Effector memory CD8-positive, alpha-beta T cell (primary cell): ENCODE measurements at places on chromosomes 2 and 18.

- no peak for DNase-seq
Observed at GRCh38 chr2:67752969-67753368, 309.8 kb downstream of the C1D start.

GRCh38 chr2:3666613-3666975, 8.6 kb downstream of the ALLC start:
- no peak for DNase-seq

GRCh38 chr2:197828464-197829135, 24.2 kb downstream of the PLCL1 start:
- DNase-seq: no peak

GRCh38 chr2:188622601-188623260, 331.1 kb downstream of the GULP1 start:
- no peak for DNase-seq

DNA sequence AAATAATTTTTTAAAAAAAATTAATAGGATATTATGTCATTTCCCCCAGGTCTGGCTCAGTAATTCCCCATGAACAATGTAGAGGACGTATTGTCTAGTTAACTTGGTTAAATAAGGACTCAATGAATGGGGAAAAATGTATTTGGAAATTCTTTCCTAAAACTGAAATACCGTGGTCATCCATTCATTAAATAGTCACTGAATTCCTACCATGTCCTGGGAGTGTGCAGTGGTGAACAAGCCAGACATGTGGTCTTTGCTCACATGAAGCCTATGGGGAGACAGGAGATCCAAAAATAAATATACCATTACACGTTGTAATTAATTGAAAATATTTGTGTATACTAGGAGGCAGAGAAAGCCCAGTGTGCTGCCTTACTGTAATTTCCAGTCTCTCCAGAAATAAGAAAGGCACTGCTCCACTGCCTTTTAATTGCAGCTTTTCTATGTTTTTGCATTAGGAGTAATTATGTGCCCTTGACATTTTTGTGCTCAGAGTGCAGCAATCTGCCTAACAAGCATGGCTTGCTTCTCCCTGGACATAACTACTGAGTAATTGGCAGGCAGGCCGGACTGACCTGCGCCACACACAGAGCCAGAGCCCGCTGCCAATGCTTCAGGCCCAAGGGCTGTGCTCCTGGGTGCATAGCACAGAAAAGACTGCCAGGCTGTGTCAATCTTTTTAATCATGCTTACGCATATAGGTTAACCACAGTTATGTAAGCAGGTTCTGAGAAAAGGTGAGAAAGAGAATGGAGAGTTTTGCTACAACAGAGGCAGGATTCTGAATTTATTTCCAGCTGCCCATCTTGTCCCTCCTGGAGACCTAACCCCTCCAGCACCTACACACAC, 22.2 kb upstream of the TTC39C start:
- DNase-seq: peak; percentile 49

DNA sequence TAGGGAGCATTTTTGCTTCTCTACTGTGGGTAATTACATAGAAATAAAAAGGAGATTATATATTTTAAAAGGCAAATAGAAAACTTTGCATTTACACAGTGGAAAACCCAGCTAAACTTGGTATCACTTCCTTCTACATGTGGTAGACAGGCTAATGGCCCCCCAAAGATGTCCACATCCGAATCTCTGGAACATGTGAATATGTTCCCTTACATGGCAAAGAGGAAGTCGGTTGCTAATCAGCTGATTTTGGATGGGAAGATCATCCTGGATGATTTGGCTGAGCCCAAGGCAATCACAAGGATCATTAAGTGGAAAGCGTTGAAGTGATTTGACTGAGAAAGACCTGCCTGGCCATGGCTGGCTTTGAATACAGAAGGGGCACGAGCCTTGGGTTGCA, 26.2 kb downstream of the CREG2 start:
- DNase-seq: no peak

- no peak for DNase-seq
Observed at GRCh38 chr2:164386231-164386630, 235.1 kb downstream of the GRB14 start.

GRCh38 chr2:191436368-191437055, 191.3 kb downstream of the MYO1B start:
- no peak for DNase-seq

DNA sequence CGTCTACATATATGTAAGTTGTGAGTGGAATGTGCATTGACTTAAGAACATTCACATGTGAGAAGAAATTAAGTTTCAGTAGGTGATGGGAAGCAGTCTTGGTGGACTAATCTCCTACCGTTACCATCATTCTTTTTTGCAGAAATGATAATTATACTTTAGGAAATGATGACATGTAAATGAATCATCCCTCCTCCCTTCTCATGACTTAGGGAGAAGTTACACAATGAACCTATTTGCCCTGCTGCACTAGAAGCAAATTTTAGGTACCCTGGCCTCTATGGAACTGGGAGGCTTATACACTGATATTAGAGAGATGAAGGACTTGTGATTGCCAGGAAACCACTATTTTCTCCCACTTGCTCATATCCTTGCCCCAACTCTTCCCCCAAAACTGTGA, 214.2 kb downstream of the CALCRL start:
- DNase-seq: no peak

- DNase-seq: no peak
Observed at GRCh38 chr2:237691029-237691907, 63.9 kb downstream of the LRRFIP1 start.

GRCh38 chr2:156918410-156918809, 339.1 kb upstream of the GALNT5 start:
- DNase-seq: no peak

- no peak for DNase-seq
Observed at GRCh38 chr2:144443837-144444817, 75.8 kb downstream of the ZEB2 start.

GRCh38 chr2:204228169-204228886, 291.8 kb downstream of the ICOS start:
- no peak for DNase-seq

- no peak for DNase-seq
Observed at GRCh38 chr2:25905126-25905525, 26.8 kb upstream of the ASXL2 start.

- DNase-seq: no peak
Observed at GRCh38 chr2:107801498-107801897, 25.2 kb upstream of the RGPD4 start.

DNA sequence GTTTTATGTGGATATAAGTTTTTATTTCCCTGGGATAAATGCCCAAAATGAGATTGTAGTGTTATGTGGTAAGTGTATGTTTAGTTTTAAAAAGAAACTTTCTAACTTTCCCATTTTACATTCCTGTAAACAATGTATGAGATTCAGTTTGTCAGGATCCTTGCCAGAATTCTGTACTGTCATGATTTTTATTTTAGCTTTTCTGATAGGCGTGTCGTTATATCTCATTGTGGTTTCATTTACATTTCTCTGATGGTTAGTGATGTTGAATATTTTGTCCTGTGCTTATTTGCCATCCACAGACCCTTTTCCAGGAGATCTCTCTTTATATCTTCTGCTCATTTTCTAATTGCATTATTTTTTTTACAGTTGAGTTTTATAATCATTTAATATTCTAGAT, 245.6 kb upstream of the CDH2 start:
- no peak for DNase-seq

GRCh38 chr2:1992280-1992679, 248.0 kb upstream of the PXDN start:
- no peak for DNase-seq

- DNase-seq: peak; percentile 22
Observed at GRCh38 chr18:8052237-8052701, 485.2 kb downstream of the PTPRM start.

- no peak for DNase-seq
Observed at GRCh38 chr2:44817256-44817655, 124.2 kb upstream of the SIX3 start.

DNA sequence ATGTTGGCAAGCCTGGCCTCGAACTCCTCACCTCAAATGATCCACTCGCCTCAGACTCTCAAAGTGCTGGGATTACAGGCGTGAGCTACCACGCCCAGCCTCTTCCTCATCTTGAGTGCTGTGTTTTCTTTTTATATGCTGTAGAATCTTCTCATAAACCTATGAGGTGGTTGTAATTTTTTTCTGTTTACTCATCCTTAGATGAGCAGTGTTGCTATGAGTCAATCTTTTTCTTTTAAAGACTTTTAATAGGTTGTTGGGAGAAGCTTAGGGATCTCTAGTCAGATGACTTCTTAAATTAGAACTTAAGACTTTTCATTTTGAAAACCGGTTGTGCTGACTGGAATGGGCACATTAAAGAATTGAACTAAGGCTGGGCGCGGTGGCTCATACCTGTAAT, 8.7 kb upstream of the AAK1 start:
- no peak for DNase-seq

DNA sequence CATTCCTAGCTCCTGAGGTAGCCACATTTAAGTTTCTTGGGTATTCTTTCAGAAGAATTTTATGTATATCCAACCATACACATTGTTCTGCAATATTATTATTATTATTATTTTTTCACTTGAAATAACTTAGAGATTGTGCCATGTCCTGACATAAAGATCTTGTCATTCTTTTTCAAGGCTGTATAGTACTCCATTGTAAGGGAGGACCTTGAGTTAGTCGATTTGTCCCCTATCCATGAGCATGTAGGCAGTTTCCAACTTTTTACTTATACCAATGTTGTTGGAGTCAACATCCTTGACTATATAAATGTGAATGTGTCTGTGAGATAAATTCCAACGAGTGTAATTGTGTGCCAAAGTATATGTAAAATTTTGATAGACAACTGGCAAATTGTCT, 891 bp upstream of the EGR4 start:
- no peak for DNase-seq

GRCh38 chr2:20449501-20450200, 2.8 kb downstream of the RHOB start:
- DNase-seq: no peak

DNA sequence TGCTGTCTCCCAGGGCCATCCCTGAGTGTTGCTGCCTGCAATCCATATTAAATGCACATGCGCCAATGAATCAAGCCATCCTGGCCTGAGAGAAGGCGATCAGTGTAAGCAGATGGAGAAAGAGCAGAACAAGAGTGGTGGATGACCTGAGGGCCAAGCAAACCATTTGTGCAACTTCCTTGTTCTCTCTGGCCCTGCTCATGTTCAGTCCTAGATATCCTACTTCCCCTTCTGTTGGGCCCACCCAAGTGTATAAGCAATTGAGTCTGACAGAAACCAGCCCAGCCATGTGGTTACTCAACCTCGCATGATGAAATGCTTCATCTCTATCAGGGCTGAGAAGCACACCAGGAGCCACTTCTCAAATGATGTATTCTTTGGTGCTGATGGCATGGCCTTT, 383.1 kb upstream of the ID2 start:
- no peak for DNase-seq
